Stimulated activated CD4-positive, alpha-beta T cell treated with anti-CD3 and anti-CD28 coated beads, Interleukin-2, amount 100 ng/mL, for 48 hours (primary cell): ENCODE measurements at places on chromosomes 6 and 20.

- no peak for DNase-seq
Observed at GRCh38 chr20:62466072-62466760, 9.6 kb downstream of the GATA5 start.

GRCh38 chr6:29537714-29538403 lies 21.7 kb downstream of the UBD start:
- DNase-seq: no peak

DNA sequence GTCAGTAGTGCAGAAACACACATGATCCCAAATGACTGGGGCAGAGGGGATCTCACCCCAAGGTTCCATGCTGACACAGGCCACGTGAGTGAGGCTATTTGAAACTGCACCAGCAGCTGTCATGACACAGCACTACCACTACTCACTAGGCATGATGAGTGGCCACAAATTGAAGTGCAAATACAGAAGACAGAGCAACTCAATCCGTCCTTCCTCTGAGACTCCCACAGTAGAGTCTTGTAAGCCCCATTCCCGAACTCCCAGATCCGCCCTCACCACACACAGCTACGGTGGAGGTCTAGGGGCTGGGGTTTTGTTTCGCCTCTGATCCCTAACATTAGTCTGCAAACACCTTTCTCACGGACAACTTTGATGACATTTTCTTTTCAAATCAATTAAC lies 113.3 kb upstream of the NUP153 start:
- DNase-seq: no peak

DNA sequence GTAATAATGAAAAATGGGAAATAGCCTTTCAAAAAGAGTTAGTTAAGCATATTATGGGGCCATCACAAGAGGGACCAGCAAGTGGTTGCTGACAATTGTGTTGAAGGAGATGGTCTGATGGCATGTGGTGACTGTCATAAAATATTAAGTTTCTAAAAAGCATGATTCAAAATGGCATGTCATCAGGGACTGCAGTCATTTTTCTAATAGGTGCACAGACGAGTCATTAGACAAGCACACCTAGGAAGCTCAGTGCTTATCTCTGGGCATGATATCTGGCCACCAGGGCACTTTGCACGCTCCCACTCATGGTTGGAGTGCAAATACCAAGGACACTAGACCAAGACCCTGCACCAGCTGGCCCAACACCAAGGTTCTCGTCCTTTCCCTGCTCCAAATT lies 226.5 kb downstream of the ANKRD60 start:
- DNase-seq: no peak

DNA sequence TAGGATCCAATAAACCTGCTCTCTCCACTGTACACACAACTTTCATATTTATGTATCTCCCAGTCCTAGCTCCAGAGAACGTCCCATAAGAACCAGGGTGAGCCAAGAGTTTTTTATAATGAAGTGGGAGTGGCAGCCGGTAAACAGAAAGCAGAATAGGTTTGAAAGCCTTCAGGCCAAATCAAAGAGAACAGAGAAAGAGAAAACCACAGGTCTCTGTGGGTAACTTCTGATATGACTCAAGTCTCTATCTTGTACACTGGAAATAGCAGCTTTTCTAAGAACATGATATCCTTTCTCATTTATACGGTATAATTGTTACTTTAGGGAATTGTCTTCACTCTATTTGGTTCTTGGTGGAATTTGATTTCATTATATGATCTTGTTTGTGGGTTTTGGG lies 273.6 kb downstream of the PACRG start:
- no peak for DNase-seq

GRCh38 chr6:52603000-52603795 lies 26.3 kb upstream of the TRAM2 start:
- DNase-seq: no peak

GRCh38 chr6:94175465-94175864 lies 756.1 kb upstream of the EPHA7 start:
- no peak for DNase-seq

DNA sequence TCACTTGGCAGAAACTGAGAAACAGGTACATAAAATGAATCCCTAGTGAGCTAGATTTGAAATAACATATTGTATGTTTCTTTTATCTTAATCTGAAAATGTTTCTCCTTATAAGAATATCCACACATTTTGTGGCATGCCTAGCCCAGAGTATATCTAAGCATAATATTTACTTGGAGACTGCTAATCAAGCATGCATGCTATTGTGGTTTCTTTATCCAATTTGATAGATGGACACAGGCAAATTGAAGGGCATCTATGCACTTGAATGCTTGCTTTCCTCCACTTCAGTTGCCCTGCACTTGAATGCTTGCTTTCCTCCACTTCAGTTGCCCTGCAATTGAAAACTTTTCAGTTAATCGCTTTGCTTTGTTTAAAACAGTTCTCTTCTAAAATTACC lies 729.8 kb downstream of the TBC1D32 start:
- no peak for DNase-seq
